HS-5 (cell line): ENCODE measurements at places on chromosomes 2 and 18.
A peak's percentile ranks its signal among the peaks of the same experiment; 100 is the strongest.

- no peak for DNase-seq
Measured at GRCh38 chr2:236698016-236698627, 128.5 kb downstream of the ACKR3 start.

DNA sequence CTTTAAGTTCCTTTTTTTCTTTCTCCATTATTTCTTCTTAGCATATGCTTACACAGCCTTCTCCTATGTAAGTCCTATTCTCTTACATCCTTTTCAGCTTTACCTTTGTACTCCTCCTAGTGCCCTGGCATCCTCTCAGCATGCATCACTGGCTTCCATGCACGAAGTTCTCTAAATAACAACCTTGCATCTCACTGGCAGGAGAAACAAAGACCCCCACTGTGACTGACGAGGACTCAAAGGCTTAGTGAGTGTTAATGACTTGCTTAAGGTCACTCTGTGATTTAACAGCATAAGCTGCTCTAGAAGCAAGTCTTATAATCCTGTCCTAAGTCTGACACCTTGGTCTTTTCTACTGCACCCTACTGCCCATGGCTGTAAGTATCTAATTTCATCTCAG lies 1236.0 kb upstream of the CELF4 start:
- DNase-seq = no peak

DNA sequence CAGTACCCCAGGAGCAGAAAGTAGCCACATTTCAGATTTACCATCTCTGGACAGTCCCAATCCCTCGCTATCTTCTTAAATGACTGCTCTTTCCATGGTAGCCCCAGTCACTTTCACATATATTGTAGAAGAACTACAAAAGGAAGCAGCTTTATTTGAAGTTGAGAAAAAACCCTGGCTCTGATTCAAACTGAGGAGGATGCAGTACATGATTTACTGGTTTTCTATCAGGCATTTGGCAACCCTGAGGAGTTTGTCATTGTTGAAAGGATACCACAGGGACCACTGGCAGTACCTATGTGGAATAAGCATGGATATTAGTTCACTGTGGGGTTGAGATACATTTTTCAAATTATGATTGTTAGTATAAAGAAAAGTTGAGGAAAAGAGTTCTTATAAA lies 640.9 kb upstream of the SETBP1 start:
- no peak for DNase-seq

GRCh38 chr18:77086656-77087392 lies 45.8 kb downstream of the MBP start:
- DNase-seq = no peak

DNA sequence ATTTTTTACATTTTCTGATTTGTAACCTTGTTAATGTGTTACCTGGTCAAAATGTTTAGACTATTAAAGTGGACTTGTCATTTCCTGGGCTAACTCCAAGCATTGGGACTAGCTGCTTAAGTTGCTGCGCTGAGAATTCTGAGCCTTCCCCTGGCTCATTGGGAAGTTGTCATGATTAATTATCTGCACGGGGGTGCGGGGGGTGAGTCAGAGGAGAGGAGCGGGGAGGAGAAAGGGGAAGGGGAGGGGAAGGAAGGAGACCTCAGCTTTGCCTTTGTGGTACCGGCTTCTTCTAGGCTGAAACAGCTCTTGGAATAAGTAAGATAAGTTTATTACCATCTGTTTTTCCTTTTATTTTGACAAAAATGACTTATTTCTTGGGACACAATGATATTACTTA lies 52.9 kb upstream of the APCDD1 start:
- no peak for DNase-seq

DNA sequence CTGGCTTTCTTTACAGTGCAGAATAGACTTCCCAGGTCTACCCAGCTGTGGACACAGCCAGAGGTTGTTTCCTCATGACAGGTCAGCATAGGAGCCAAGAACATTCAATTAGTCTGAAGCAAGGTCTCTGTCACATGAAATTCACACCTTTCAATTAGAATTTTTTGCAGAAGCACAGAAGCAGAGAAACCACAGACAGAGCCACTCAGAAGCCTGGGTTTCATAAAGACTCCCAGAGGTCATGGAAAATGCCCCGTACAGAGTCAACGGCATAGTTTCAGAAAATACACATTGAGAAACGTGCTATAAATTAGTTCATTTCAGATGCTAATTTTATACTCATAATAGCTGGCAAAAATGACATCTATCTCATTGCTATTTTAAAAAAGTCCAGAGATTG lies 87.0 kb upstream of the TMEM200C start:
- DNase-seq = no peak

DNA sequence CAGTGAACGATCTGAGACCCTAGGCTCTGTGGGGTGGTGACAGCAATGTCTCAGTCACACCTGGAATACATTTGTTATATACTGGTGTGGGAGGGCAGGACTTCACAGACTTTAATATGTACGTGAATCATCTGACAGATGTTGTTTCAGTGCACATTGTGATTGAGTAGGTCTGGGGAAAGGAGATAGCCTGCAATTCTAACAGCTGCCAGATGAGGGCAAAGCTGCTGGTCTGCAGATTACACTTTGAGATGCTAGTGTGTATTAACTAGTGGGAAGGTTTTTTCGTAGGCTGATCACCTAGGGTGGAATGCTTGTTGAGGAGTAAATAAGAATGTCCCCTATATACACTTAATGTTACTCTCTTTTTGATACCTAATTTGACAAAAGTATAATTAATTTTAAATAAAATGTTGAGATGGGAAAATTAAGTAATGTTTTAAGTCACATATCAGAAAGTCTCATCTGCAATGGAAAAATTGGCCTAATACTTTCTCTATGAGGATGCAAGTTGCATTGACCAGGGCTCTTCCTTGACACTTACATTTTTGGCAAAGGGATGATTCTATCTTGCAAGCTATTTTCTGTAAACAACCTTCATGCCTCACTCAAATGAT lies 496.9 kb upstream of the HNMT start:
- peak; percentile 36 for DNase-seq

GRCh38 chr2:239173301-239173700 lies 227.5 kb downstream of the HDAC4 start:
- DNase-seq = no peak

GRCh38 chr2:169272010-169272409 lies 90.3 kb downstream of the LRP2 start:
- DNase-seq = no peak

DNA sequence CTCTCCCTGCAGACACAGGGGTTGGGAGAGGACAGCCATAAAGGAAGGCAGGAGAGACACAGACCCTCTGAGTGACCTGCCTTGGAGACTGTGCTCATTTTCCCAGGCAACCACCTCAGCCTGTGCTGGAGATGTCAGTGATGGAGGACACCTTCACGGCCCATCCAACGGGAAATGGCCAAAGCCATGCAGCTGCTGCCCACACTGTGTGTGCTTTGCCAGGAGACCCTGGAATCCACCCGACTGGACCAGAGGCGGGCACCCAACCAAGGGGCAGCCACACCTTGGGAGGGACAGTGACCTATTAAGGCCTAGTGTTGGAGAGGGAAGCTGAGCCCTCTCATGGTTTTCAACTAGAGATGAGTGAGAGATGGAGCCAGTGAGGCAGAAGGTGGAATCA lies 192.5 kb downstream of the SMAD2 start:
- no peak for DNase-seq

- no peak for DNase-seq
Measured at GRCh38 chr2:54289917-54290316, 33.9 kb upstream of the TSPYL6 start.

DNA sequence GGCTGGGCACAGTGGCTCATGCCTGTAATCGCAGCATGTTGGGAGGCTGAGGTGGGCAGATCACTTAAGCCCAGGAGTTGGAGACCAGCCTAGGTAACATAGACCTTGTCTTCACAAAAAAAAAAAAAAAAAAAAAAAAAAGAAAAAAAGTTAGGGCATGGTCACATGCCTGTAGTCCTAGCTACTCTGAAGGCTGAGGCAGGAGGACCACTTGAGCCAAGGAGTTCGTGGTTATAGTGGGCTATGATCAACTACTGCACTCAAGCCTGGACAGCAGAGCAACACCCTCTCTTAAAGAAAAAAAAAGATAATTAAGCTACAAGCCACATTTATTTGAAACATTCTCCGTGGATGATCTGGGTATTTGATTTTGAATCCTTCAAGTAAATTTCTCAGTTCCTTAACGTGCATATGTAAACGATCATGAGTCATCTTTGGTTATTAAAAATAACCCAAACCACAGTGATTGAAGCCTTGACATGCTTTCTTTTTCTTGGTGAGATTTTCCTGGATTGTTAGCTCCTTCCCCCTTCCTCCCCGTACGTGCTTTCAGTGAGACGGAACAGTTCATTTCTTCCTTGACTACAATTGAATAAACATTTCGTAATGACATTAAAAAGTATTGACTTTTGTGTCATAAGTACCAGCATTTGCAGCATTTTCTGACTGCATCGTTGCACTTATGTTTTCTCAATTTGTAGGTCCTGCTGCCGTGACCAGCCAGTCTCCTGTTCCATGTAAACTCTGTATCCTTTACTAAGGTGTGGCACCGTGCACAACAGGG lies 20.3 kb downstream of the RMC1 start:
- DNase-seq = no peak

- DNase-seq = no peak
Measured at GRCh38 chr2:96546321-96546720, 9.8 kb downstream of the ARID5A start.
